Hematopoietic multipotent progenitor cell treated with erythropoietin and hydrocortisone succinate and interleukin-3 and kit ligand, for 15 days (in vitro differentiated cells): ENCODE measurements at places on chromosomes 11 and 22.

DNA sequence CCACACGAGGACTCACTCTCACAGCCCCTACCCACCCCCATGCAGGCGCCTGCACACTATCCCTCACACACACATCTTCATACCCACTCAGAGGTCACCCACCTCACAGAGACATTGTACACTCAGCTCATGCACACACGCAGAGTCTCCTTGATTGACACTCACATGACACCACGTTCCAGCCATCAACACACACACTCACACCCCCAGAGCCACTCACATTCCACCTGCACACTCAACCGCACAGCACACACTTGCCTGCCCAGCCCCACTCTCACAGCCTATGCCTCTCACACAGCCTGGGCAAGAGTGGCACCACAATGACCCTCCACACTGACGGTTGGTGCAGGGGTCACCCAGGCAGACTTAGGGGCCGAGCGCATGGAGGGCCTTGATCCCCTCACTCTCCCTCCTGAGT is 2.2 kb downstream of the SPI1 start:
- DNase-seq: no peak

- no peak for DNase-seq
Observed at GRCh38 chr22:37669586-37669985, 5.8 kb upstream of the LGALS1 start.

- no peak for DNase-seq
Observed at GRCh38 chr11:132972565-132972964, 559.7 kb downstream of the OPCML start.

- no peak for DNase-seq
Observed at GRCh38 chr22:50694099-50694605, 21.5 kb downstream of the SHANK3 start.

DNA sequence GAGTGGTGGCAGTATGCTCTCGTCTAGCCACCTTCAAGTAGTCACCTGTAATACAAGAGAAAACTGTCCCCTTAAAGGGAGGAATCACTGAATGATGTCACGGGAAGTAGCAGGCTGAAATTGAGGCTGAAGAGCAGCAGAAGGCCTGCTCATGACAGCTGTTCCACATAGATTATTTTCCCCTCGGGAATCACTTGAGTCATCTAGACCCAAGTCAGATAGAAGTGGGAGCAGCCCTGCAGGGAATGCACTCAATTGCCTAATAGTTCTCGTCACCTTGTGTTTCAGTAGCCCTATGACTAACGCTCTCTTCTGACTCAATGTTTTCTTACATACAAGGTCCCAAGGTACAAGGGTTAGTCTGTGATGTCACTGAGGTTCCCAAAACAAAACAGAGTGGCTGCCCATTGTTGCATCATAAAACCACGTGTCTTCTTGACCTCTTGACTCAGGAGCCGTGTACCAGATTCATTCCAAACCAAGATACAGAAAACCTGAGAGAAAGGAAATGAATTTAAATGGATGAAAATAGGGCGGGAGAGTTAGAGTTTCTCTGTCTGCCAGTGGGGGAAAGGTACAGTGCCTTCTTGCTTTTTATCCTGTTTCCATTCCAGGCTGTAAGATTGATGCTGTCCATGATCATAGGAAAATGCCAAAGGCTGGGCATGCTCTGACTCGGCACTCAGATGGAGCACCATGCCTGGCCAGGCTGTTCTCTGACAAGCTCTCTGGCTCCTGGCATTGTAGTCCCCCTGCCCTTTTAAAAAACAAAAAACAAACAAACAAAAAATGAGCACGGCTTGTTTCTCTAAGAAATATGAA is 21.6 kb upstream of the C11orf96 start:
- DNase-seq: no peak

DNA sequence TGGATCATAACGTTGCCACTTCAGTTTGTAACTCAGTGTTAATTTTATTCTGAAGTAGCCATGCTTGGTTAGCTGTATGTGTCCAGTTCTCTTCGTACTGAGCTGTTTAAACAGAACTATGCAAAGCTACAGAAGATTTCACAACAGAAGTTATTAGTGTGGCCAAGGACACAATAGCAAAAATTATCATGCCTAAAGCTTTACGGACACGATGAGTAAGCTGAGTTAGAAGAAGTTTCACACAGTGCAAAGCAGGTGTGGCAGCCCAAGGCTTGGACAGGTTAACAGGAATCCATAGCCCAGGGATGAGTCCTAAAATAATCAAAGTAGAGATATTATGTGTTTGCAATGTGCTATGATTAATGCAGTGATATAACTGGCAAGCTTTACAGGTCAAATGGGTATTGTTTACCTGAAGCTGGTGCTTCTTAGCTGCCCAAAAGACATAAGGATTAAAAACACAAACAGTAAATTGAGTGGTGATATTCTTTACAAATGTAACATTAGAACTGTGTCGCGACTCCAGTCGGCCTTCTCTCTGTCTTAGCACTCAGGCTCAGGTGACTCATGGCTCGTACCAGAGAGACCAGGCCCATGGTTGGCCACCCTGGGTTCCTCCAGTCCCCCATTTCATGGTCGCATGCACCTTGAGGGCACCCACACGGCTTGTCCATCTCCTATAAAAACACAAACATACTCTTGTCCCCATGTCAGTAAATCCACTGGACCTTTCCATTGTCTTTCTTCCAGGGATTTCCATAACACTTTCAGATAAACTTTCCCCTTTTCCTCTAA is 35.5 kb upstream of the NCAM1 start:
- no peak for DNase-seq

GRCh38 chr11:35063488-35063931 is 75.5 kb upstream of the CD44 start:
- no peak for DNase-seq

GRCh38 chr11:121688055-121688491 is 235.3 kb upstream of the SORL1-AS1 start:
- DNase-seq: no peak

DNA sequence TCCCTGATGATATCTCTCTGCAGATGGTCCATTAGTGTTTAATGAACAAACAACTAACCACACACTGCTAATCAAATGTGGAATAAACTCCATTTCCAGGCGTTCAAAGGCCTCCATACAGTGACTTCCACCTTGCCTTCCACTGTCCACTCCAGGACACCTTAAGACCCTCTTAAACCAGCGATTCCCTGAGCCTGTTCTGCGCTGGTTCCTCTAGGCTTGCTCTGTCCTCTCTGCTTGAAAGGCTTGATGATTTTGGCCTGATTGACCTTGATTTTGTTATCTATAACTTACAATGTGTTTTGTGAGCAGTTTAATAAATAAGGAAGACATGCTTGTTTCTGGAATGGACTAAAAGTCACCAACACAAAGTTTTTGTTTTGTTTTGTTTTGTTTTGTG is 12.0 kb downstream of the OVCH2 start:
- no peak for DNase-seq

GRCh38 chr11:57094181-57094935 is 87.4 kb upstream of the LRRC55 start:
- no peak for DNase-seq

- no peak for DNase-seq
Observed at GRCh38 chr22:23305922-23306374, 125.6 kb downstream of the BCR start.

DNA sequence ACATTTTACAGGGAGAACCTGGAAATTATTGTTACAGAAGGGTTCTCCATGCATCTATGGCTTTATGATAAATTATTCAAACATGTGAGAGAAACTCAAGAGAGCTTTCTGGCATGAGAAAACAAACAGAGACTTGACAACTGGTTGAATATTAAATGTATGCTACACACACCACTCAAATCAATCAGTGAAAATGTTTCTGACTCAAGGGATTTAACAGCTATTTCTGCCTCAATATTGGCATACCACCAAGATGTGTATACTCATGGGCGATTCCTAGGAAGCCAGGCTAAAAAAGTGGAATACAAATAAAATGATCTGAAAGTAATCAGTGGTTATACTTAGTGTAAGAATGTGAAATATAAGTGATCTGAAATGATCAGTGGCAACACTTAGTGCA is 15.8 kb upstream of the OR51T1 start:
- no peak for DNase-seq

DNA sequence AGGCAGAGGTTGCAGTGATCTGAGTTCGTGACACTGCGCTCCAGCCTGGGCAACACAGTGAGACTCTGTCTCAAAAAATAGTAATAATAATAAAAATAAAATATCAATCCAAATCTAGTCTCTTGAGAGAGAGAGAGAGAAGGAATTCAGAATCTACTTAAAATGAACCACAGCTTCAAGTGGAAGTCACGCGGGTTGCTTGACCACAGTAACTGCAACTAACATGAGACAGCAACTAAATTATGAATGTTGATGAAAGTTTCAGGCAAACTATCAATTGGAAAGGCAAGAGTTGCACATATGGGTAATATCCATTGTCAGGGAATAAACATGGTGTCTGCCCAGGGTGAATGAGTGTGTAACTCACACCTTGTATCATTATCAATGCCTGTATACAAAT is 12.5 kb downstream of the POU2AF2 start:
- no peak for DNase-seq

DNA sequence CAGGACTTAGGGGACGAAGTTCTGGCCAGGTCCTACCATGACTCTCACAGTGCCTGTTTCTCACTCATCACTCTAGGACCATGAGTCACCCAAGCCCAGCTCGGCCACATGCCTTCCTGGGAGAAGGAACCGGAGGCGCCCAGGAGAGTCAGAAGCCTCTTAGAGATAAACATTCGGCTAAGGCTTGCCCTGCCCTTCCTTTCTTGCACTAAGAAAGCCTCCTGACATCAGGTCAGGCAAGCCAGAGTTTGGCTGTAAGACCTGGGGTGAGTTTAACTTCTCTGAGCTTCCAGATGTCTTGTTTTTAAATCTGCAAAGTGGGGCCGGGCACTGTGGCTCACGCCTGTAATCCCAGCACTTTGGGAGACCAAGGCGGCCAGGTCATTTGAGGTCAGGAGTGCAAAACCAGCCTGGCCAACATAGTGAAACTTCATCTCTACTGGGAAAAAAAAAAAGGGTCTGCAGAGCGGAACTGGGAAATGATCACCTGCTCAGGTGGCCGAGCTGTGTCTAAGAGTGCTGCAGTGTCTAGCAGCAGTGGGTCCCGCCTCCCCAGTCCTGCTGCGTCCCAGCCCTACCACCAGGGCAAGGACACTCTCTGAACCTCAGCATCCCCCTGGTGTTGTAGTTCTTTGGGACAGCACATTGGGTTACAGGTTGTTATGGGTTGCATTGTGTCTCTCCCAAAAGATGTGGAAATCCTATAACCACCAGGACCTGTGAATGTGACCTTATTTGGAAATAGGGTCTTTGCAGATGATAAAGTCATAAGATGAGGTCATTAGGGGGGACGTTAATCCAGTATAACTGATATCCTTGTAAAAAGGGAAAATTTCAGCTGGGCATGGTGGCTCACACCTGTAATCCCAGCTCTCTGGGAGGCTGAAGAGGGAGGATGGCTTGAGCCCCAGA is 1.8 kb upstream of the CARS1 start:
- peak; percentile 49 for DNase-seq

GRCh38 chr11:119739021-119739703 is 10.2 kb upstream of the NECTIN1 start:
- DNase-seq: no peak

GRCh38 chr11:17574141-17575091 is 27.4 kb downstream of the OTOG start:
- DNase-seq: no peak

- DNase-seq: no peak
Observed at GRCh38 chr11:1879941-1880720, 11.6 kb downstream of the PRR33 start.

- no peak for DNase-seq
Observed at GRCh38 chr11:118606157-118606843, 1.1 kb upstream of the PHLDB1 start.

- DNase-seq: no peak
Observed at GRCh38 chr22:37784829-37785495, 22.8 kb upstream of the GCAT start.

DNA sequence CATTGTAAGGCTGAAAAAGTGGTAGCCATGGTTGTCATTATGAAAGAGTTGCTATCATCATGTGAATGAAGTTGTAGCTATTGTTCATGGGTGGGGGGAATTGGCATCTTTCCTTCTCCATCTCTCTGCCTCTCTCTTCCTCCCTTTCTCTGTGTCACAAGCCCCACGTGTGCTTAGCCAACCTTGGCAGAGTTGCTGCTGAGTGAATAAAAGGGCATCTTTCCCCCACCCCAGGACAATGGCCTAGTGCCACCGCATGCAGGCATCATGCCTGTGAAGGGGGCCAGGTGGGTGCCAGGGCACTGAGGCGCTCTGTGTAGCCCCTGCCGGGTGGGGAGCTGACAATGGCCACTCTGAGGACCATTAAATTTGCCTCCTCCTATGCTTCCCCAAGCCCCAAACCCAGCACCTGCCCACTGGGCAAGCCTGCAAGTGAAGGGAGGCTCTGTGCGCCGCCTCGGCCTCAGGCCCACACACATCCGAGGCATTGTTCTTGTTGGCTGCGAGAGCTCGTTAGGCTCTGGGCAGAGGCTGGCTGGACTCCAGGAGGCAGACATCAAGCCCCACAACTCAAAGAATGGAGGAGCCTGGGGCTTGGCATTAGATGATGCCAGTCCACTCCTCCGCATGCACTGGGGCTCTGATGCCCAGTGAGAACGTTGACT is 103.9 kb downstream of the SEZ6L start:
- no peak for DNase-seq

GRCh38 chr11:74232311-74232950 is 61.3 kb downstream of the PPME1 start:
- DNase-seq: no peak

- no peak for DNase-seq
Observed at GRCh38 chr11:60821827-60822599, 19.9 kb upstream of the CCDC86 start.

DNA sequence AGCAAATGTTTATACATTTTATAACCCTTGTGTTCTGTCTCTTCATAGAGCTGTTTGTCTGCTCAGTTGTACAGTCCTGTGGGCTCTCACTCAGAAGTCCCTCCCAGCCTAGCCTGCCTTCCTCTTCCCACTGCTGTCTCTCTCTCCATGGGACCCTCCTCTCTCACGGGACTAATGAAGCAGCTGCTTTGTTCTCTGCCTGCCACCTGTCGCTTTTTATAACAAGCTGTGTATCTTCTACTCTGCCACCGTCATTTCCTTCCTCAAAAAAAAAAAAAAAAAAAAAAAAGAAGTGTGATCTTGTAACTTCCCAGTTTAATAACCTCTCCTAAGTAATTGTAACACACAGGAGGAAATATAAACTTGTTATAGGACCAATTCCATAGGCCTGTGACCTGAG is 92.2 kb upstream of the ALKBH3 start:
- DNase-seq: no peak

- DNase-seq: no peak
Observed at GRCh38 chr11:121451178-121451985, 732 bp upstream of the SORL1 start.

- DNase-seq: peak; percentile 79
Observed at GRCh38 chr22:32528984-32529982, 54.7 kb downstream of the FBXO7 start.

DNA sequence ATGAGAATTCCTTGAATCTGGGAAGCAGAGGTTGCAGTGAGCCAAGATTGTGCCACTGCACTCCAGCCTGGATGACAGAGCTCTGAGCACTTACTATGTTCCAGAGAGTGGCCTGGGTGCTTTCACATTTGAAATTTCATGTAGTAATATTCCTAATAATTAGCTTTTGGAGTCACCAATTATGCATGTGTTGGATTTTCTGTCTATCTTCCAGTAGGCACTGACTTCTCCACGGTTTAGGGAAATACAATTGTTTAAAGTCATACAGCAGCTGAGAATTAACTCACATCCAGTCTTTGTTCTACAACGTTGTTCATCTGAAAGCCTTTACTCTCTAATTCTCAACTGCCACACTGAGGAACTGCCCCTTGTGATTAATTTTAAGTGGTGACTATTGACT is 150.2 kb downstream of the CSNK2A3 start:
- no peak for DNase-seq

- DNase-seq: no peak
Observed at GRCh38 chr11:119319136-119319699, 2.3 kb upstream of the MCAM start.
